Stimulated activated naive CD4-positive, alpha-beta T cell (primary cell): ENCODE measurements at places on chromosomes 13 and 19.

DNA sequence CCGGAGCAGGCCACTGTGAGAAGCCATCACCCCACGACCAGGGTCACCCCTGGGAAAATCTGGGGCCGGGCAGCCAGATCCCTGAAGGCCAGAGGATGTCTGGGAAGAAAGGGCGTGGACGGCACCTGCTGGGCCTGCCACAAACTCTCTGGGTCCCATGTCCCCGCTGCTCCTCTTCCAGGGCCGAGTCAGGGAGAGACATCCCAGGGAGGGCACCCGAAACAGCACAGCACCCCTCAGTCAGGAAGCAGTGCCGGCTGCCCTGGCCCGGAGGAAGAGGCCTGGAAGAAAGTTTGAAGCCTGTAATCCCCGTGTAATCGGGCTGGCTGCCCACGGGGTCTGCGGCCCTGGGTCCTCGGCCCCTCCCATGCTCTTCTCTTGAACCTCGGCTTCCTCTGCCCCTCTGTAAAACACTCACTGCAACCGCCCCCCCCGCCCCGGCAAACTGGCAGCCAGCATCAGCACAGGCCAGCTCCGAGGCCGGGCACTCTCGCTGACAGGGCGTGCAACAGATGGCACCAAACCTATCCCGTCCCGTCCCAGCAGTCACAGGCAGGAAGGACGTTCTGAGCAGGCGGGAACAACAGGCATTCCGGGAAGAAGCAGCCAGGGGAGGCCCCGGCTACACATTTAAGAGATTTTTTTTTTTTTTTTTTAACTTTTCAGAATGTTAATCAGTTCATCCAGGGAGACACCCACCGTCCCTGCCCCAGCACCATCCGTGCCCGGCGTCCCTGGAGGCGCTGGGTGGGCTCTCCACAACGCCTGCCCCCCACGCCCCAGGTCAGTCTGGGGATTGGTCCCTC is 1.5 kb downstream of the SBNO2 start:
- DNase-seq: no peak

- no peak for DNase-seq
Observed at GRCh38 chr19:46719629-46720502, 3.0 kb upstream of the PRKD2 start.

GRCh38 chr13:52001120-52001731 is 10.0 kb downstream of the ATP7B start:
- DNase-seq: no peak

- no peak for DNase-seq
Observed at GRCh38 chr13:29688193-29688592, 92.7 kb upstream of the SLC7A1 start.

DNA sequence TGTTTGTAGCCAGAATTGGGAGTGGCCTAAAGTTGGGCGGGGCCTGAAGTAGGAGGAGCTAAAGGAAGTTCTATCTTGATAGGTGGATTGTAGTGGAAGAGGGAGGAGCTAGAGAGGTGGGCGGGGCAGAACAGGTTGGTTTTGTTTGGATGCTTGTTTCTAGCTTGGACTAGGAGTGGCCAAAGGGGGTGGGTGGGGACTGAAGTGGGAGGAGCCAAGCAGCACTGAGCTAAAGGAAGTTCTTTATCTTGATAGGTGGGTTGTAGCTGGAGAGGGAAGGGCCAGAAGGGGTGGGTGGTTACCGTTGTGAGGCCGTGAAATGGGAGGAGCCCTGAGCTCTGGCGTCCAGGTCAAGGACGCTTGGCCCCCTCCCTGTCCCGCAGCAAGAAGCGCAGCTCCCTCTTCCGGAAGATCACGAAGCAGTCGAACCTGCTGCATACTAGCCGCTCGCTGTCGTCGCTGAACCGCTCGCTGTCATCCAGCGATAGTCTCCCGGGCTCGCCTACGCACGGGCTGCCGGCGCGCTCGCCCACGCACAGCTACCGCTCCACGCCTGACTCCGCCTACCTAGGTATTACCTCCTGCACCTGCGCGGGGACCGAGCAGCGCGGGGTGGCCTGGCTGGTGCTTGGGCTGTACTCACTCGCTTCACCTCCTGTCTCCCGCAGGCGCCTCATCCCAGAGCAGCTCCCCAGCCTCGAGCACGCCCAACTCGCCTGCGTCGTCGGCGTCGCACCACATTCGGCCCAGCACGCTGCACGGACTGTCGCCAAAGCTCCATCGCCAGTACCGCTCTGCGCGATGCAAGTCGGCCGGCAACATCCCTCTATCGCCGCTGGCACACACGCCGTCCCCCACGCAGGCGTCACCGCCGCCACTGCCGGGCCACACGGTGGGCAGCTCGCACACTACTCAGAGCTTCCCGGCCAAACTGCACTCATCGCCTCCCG is 8.0 kb downstream of the DNASE2 start:
- DNase-seq: peak; percentile 73

DNA sequence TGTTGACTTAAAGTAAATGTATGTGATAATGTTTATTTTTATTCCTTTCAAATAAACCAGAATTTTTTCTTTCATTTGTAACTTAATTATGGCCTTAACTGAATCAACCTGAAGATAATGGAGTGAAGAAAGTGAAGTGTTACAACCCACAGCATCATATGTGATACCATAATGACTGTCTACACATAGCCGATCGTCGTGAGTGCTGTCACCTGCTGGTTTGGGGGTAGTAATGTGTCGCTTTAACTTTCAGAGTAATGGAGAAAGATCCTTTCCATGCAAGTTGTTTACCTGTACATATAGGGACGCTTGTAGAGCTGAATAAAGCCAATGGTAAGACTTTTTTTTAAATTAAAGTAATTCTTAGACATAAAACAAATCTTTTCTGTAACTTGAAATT is 9.9 kb downstream of the CDC16 start:
- DNase-seq: no peak

GRCh38 chr19:9939301-9939913 is 3.1 kb upstream of the OLFM2 start:
- no peak for DNase-seq

DNA sequence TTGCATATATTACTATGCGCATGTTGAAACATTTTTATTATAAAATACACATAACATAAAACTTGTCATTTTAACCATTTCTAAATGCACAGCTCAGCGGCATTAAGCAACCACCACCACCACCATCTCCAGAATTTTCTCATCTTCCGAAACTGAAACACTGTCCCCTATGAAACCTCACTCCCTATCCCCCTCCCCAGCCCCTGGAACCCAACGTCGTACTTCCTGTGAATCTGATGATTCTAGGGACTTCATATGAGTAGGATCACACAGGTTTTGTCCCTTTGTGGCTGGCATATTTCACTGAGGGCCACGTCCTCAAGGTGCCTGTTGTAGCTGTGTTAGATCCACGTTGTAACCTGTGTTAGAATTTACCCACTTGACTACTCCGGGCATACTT is 716 bp upstream of the MAP2K2 start:
- DNase-seq: no peak

GRCh38 chr13:27170516-27171243 is 931 bp downstream of the USP12 start:
- peak; percentile 30 for DNase-seq

GRCh38 chr13:43528992-43529391 is 257.8 kb downstream of the ENOX1 start:
- DNase-seq: no peak
